ENCODE measurements at places on chromosomes 11 and 22.

- no peak for DNase-seq
Observed at GRCh38 chr11:64934682-64935358, 873 bp downstream of the GPHA2 start.

GRCh38 chr11:43955381-43956118 is 13.1 kb downstream of the C11orf96 start:
- no peak for DNase-seq

DNA sequence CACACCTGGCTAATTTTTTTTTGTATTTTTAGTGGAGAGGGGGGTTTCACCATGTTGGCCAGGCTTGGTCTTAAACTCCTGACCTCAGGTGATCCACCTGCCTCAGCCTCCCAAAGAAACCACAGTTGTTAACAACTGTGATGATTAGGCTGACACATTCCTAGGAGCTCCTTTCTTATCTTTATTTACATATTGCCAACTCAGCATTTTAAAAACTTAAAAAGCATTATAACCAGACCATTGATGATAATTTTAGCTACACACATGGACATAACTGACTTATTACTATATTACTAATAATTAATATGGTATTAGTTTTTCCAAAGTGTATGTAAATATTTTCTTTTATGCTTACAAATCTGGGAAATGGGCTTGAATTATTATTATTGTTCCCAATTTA is 82.9 kb upstream of the FAT3 start:
- DNase-seq: no peak

- no peak for DNase-seq
Observed at GRCh38 chr11:59173964-59174663, 2.2 kb downstream of the DTX4 start.

GRCh38 chr11:121478226-121478894 is 25.6 kb upstream of the SORL1-AS1 start:
- no peak for DNase-seq

DNA sequence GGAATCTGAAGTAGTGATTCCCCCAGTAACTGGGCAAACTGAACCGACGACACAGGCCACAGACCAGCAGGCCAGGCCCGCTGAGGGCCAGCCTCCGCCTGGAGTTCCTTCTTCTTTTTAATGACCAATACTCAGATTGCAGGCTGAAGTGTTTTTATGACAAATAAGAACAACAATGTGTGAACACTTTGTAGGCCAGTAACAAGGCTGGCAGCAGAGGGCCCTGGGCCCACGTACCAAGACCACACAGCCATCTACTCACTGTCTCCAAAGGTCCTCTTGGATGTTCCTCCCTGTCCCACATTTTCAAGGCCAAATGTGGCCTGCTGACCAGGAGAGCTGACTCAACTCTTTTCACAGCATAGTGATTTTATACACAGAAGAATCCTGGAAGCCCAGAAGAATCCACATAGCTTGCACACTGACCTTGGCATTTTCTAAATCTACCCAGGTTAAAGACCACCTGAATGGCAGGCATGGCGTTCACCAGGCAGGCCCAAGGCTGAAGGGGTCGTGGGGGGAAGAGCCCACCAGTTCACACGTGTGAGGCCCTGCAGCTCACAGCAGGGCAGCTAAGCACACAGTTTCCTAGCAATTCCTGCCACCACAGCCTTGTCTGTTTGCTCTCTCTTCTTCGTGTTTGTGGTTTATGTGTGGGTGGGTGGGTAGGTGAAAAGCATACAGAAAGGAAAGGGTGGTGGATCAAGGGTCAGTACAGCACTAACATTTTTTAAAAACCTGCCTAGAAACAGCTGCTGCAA is 13.3 kb downstream of the SMCO4 start:
- DNase-seq: no peak

DNA sequence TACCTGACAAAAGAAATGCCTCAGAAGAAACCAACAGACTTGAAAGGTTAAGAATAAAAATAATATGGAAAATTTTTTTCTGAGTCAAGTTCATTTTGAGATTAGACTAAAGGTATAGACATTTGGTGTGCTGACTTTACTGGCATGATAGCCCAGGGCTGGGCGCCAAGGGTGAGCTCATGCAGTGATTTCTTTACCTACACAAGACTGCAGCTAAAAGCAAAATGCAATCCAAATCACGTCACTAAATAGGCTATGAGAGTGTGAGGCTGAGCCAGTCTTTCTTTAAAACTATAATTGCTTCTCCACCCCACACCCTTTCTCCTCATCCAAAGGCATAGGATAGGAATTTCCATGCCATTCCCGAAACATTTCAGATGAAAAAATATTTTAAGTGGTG is 196.5 kb downstream of the FAM76B start:
- no peak for DNase-seq

- DNase-seq: no peak
Observed at GRCh38 chr11:29214833-29215232, 802.0 kb downstream of the KCNA4 start.

DNA sequence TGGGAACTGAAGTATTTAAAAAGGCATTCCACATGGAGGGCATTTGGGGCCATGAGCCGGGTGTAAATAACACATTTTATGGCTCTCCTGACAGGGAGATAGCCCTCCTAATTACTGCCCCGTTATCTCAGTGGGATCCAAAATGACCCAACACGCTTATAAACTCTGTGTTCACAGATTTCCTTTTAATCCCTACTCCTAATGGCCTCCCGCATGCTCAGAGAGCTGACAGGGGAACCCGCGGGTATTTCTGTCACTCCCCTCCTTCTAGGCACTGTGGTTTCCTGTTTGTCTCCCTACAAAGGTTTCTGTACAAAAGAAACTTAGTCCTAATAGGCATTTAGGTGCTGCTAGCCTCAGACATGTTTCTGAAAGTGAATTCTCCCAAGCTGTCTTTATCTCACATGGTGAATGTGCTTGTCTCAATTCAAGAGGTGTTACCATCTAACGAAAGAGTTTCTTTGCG is 202.8 kb upstream of the SEZ6L start:
- DNase-seq: no peak

GRCh38 chr22:17694193-17694592 is 55.6 kb downstream of the BCL2L13 start:
- no peak for DNase-seq

DNA sequence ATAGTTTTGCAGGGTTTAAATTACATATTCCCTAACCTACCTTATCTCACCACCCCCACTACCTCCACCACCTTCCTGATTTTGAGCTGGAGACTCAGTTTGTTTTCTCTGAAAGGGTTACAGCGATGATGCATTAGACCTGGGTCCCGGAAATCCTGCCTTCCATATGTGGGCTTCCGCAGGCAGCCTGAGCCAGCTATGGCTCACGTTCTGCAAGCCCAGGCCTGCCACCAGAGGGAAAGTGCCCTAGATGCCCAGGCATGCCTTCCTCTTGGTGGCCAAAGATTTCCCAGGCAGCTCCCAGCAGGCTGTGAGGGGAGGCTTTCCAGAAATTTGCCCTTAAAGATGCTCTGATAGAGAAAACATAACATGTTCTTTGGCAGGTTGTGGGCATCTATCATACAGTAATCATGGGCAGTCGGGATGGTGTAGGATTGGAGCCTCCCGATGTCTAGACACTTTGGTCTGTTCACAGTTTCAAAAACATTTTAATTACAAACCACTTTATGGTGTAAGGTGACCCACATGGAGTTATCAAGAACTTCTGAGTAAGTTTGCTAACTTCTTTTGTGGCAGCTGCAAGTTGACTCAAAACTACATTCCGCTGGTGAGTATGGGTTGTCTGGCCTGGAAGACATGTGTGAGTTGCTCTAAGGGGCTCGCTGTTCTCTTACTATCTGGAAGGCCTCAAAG is 79.3 kb downstream of the MICAL2 start:
- DNase-seq: no peak

GRCh38 chr11:15234796-15235195 is 120.1 kb downstream of the INSC start:
- DNase-seq: no peak

- DNase-seq: no peak
Observed at GRCh38 chr11:47271961-47272661, 2.2 kb downstream of the MADD start.

GRCh38 chr11:133146697-133147306 is 385.5 kb downstream of the OPCML start:
- DNase-seq: peak; percentile 74

GRCh38 chr11:67584205-67584880 is 731 bp downstream of the GSTP1 start:
- DNase-seq: peak; percentile 43

DNA sequence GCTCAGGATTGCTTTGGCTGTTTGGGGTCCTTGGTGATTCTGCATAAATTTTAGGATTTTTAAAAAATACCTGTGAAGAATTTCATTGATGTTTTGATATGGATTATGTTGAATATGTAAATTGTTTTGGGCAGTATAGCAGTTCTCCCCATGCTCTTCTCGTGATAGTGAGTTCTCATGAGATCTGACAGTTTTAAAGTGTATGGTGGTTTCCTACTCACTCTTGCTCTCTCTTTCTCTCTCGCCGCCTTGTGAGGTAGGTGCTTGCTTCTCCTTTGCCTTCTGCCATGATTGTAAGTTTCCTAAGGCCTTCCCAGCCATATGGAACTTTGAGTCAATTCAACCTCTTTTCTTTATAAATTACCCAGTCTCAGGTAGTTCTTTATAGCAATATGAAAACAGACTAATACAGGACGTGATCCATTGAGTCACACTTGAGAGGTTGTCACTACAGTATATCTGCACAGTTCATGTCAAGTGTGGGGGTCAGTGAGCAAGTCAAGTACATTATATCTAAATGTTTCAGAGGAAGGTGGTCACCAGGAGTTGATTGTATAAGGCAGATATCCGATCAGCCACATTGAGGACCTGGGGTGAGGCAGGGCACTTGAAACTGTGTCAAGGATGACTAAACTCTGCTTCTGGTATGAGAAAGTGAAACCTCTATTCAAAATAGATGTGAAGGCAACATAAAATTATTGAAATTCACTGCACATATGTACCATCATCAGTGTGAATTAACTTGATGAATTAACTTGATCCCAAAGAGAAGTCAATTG is 70.7 kb upstream of the CCDC179 start:
- no peak for DNase-seq

DNA sequence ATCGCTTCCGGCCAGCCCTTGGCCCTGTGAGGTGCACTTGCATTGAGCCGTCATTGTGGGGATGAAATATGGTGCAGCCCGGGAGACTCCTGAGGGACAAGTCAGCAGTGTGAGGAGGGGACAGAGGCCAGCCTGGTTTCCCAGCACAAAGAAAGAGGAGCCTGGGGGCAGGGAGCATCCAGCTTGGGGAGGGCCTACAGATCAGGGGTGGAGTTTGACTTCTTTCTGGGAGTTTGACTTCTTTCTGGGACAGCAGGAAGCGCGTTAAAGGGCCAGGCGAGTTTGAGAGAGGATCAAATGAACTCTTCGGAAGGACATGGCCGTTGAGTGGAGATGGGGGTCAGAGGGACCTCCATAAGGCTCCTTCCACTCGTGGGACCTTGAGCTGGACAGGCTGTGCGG is 91.9 kb downstream of the LRRC32 start:
- peak; percentile 20 for DNase-seq

GRCh38 chr11:59158206-59159068 is 13.5 kb upstream of the DTX4 start:
- DNase-seq: peak; percentile 67

- no peak for DNase-seq
Observed at GRCh38 chr11:102012946-102013345, 34.3 kb upstream of the CFAP300 start.

GRCh38 chr11:74710281-74710938 is 20.8 kb downstream of the CHRDL2 start:
- no peak for DNase-seq

GRCh38 chr22:45995405-45996101 is 18.6 kb upstream of the WNT7B start:
- no peak for DNase-seq

GRCh38 chr22:20002128-20002527 is 14.5 kb downstream of the ARVCF start:
- DNase-seq: no peak

DNA sequence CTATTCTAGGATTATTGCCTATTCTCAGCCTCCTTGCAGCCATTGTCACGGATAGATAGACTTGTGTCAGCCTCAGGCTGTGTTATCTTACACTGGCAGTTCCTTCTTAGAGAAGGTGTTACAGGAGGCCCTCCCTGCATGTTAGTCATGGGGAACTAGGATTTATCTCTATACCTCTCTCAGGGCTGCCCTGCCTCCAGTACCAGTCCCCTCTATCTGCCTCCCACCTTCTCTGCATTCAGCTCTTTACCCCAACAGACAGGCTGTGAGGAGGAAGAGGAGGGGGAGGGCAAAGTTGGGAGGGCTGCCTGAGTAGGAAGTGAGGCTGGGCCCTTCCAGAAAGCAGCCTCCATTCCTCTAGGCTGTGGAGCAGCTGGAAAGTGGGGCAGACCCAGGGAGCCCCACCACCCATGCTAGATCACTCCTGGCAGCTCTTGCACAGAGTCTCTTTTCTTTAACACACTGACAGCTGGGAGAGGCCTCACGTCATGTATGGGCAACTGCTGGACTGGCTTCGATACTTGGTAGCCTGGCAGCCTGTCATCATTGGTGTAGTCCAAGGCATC is 2.9 kb upstream of the IL18BP start:
- DNase-seq: peak; percentile 64

DNA sequence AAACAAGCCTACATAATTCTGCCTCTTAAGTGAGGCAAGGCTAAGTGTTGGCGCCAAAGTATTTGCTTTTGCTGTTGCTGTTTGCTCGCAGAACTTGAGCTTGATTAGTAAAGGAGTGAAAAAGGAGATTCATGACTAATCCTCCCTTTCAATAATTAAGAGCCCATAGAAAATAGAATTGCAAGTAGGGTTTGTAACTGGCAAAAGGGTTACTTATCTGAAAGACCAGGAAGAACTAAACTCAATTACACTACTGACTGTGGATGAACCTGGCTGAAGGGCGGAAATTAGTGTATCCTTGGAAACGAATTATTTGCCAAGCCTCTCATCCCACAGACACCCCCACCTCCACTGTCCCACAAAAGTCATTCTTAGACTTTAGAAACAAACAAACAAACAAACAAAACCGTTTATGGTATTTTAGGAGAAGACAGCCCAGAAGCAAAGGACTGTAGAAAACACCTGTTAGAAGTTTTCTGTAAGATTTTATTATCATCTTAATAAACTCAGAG is 411 bp upstream of the EXPH5 start:
- DNase-seq: no peak

DNA sequence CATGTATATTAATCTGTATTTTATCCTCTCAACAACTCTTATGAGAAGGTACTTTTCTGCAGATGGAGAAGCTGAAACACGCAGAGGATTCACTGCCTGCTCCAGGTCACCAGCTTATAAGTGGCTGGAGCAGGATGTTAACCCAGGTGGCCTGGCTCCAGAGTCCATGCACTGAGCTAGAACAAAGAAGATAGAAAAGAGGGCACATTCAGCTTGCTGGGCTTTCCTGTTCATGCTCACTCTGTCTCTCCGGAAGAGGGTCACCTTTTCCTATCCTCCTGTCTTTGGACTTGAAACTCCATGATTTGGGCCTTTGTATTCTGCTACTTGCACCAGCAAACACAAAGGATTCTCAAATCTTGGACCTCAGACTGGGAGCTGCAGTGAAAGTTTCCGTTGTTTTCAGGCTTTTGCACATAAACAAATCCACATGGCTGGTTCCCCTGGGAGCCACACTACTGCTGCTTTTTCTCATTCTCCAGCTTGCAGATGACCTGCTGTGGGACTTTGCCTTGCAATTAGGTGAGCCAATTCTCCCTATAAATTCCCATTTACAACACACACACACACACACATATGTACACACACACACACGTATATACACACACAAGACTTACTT is 117.3 kb upstream of the GRK3 start:
- no peak for DNase-seq

Data from putamen (tissue), 1 donor.